ENCODE measurements at places on chromosomes 6 and 20.
A peak's percentile ranks its signal among the peaks of the same experiment; 100 is the strongest.

- no peak for DNase-seq
Observed at GRCh38 chr6:27043244-27043643, 204.3 kb upstream of the PRSS16 start.

DNA sequence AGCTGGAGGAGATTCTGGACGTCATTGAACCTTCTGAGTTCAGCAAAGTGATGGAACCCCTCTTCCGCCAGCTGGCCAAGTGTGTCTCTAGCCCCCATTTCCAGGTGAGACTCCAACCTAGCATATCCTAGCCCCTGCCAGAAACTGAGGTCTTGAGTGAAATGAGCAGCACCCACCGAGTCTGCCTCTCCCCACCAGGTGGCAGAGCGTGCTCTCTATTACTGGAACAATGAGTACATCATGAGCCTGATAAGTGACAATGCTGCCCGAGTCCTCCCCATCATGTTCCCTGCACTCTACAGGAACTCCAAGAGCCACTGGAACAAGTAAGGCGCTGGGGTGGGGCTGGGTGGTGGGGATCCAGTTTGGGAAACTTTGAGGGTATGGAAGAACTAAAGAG lies 4.6 kb downstream of the MEA1 start:
- no peak for DNase-seq

DNA sequence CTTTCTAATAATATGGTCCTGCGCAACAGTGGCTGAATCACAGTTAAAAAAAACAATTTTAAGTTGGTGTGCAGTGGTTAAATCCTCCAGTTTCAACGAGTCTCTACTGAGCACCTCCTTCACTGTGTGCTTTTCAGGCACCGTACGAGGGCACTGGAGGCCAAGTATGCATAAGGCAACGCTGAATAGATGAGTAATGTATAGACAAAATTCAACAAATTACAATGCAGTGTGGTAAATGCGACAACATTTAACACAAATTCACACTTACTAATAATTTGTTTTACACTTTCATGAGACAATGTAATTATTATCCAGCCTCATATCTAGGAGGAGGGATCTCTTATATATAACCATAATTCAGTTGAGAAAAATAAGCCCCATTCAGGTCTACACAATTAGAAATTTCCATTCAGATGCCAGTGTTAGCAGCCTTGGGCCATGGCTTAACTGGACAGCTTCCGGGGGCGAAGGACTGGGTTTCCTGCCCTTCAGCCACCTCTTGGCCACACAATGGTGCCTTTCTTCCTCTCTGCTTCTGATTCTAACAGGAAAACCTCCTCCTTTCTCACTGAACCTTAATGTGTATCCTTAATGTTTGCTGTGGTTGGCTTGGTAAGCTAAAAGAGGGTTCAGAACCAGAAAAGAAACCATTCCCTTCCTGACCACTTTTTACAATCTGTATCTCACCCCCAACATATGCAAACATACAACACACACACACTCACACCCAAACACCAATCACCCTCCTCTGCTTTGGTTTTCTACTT lies 51.9 kb downstream of the B4GALT5 start:
- DNase-seq = no peak

- no peak for DNase-seq
Observed at GRCh38 chr20:56174416-56174815, 74.1 kb upstream of the MC3R start.

DNA sequence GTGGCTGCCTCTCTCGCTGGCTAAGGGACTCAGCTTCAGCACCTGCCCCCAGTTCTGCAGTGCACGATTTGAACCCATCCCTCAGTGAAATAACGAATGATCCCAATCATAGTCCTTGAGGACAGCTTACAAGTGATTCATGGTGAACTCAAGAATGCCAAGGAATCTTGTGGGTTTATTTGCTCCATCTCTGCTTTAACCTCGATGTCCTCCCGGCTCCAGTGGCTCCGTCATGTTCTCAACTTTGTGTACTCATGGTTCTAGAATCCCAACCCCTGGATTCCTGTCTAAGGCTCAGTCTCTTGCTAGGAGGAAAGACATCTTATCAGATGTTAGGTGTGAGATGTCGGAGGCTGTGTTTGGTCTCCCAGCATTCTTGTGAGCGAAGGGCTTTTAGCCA lies 29.0 kb upstream of the GTSF1L start:
- DNase-seq = no peak

- no peak for DNase-seq
Observed at GRCh38 chr6:38191418-38191817, 371.9 kb downstream of the ZFAND3 start.

DNA sequence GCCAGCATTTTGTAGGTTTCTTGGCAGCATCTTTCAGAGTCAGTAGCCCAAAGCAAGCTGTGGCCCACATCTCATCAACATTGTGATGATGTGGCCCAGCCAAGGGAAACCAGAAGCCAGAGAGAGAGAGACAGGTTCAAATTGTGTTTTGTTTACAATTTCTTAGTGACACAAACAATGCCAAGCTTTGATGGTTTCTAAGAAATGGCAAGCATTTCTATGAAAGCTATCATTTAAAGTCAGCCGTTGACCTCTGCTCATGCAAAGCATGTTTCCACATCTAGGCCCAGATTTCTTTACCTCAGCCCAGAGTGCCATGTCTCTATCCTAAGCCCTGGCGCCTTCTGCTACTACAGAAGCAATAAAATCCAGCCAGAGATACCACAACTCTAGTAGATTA lies 32.9 kb downstream of the GCM1 start:
- DNase-seq = no peak

- DNase-seq = no peak
Observed at GRCh38 chr6:136961848-136962247, 39.7 kb downstream of the SLC35D3 start.

GRCh38 chr6:104519566-104519965 lies 340.2 kb downstream of the HACE1 start:
- DNase-seq = no peak

DNA sequence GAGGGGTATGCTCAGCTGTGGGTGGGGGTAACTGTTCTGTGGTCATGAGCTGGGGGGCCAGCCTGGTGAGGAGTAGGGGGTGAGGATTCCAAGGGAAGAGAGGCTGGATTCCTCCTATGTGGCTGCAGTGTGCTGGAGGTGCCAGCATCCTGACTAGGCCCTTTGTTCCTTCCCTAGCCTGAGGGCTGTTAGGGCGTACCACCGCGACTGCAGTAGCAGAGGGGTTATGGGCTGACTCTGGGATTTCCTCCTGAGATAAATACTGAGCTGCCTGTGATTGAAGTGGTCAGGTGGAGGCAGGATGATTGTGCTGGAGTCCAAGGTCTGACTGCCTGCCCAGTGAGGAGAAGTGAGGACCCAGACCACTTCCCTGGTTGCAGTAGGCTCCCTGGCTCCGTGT lies 205.3 kb downstream of the ADGRG6 start:
- no peak for DNase-seq

GRCh38 chr20:37194621-37195417 lies 15.5 kb upstream of the MROH8 start:
- no peak for DNase-seq

DNA sequence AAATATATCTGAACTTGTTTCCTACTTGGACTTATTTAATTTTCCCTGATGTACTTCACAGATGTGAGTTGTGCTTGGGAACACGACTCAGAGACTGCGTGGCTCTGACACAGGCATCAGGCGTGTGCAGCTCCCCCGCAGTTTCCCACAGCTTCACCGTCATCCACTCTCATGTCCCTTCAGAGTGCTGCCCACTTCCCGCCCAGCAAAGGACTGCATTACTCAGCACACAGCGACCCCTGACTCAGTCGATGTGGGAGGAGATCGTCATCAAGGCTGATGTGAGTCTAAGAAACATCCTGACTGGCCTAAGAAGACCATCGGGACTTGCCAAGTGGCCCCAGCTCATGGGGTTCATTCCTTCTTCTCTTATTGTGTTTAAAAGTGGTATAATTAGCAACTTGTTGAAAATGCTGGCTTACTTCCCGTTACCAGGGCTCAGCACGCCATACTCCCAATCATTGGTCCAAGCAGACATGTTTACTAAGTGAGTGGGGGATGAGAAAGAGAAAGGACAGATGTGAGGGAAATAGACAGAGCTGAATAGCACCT lies 539.4 kb upstream of the JARID2 start:
- peak; percentile 85 for DNase-seq

DNA sequence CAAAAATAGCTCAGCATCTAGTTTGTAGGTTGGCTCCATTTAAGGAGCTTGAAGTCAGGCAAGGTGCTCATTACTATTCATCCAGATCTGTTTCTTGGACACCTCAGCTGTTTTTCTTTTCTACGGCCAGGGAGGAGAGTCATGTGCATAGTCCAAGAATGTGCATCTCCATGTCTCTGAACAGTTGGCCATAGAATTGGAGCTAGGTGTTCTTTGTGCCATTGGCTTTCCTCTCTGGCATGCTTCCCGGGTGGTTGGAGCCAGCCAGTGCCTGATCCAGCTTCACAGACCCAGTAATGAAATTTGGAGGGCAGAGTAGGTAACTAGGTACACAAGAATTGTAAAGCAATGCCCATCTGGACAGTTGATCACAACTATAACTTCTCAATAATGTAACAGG lies 21.6 kb downstream of the EYA4 start:
- no peak for DNase-seq

GRCh38 chr6:27678469-27678868 lies 205.6 kb upstream of the ZNF184 start:
- DNase-seq = no peak

- no peak for DNase-seq
Observed at GRCh38 chr6:29479560-29479959, 8.2 kb downstream of the MAS1L start.

DNA sequence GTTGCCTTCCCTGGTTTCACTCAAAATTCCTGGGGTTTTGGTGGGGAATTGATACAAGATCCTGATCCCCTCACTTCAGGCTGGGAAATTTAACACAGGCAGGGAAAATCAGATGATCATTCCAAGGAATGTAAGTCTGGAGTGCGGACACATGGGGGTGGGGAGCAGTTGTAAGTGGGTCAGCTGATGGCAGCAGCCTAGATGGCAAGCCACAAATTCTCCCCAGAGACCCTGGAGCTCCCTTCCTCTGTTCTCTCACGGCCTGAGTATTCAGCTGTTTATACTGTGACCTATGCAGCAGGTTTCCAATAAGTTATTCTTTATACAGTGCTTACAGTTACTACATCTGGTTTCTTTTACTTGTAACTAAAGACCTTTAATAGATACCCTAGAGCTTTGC lies 144.9 kb downstream of the SH3BGRL2 start:
- DNase-seq = no peak
